ENCODE measurements at places on chromosomes 16 and 17.

DNA sequence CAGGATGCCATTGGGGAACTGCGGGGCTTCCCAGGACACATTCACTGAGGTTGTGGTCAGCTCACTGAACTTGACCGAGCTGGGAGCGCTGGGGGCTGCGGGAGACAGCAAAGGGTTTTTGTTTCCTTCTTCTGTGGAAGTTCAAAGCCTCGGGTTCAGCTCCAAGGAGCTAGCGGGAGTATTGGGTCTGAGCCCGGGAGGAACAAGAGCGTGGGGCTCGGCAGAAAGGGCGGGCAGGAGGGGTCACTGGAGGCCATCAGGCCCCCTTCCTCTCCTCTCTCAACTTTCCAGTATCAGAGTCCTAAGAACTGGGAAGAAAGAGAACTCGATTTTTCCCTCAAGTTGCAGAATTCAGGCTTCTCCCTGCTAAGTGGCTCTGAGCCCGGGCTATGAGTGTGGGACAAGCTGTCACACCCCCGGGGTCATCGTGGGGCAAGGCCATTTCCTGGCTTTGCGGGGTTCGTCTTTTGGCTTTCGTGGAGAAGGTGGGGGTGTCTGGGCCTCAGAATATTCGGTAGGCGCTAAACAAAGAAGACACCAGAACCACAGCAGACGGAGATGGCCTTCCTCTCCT lies 53.6 kb upstream of the CDC42EP4 start:
- no peak for DNase-seq

DNA sequence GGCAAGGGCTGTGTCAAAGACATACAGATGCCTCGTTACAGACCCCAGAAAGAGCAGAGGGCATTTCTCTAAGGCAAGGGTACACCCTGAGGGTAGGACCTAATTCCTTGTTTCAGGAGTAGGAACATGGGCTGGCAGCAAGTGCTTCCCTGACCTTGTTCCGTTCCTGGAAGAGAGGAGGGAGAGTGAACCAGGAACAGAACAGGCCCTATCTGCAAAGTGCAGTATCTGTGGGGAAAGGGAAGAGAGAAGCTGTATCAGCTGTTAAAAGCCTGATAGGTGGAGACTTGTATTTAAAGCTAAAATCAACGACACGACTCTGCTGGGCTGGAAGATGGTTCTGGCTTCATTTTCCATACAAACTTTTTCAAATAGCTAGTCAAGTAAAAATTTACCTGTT lies 26.1 kb upstream of the FASN start:
- DNase-seq: no peak

GRCh38 chr17:21419299-21420239 lies 43.4 kb downstream of the KCNJ12 start:
- no peak for DNase-seq

DNA sequence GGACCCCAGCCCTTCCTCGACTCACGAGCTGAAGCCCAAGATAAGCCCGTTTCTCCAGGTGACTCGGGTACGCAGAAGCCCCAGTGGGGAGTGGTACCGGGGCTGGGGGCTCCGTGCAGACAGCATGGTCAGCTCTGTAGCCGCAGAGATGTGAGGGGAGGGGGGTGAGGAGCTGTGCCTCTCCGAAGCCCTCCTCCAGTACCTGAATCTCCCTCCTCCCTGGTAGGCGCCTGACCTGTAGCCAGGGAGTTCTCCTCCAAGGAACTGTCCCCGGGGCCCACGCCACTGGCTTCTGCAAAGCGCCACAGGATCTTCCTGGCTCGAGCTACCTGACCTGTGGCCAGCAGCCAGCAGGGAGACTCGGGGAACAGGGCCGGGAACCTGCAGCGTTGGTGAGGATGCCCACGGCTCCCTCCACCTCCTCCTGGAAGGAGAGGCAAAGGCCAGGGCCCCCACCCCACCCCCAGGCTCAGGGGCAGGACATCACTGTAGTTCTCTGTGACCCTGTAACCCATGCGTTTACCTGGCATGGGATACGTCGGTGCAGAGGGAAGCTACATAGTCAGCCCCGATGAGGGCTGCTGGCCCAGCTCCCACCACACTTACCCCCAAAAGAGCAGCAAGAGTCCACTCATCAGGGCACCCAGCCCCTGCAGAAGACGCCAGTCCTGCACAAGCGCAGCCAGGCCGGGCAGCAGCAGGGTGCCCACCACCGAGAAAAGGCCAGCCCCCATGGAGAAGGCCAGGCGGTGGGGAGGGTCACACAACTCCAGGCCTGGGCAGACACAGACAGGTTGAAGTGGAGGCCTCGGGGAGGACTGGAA lies 1.7 kb downstream of the SLC22A31 start:
- no peak for DNase-seq

- DNase-seq: no peak
Measured at GRCh38 chr17:6699997-6700947, 12.9 kb downstream of the SLC13A5 start.

DNA sequence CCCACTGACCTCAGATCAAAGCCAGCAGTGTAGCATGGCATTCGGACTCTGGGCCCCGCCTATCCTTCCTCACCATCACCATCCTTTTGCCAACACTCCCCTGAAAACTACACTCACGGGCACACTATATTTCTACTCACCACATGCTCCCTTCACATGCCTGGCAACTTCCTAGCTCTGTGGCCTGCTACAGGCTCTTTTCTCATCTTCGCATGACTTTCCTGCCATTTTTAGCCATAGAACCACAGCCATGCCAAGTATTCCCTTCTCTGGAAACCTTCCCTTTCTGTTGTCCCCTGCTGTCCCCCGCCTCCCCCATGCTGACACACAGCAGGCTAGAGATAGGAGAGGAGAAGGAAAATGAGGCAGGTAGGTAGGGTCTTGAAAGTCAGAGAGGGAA lies 45.5 kb upstream of the MMP2 start:
- no peak for DNase-seq

- no peak for DNase-seq
Measured at GRCh38 chr17:50887705-50888245, 21.6 kb upstream of the TOB1 start.

GRCh38 chr16:71350821-71351557 lies 7.5 kb upstream of the CALB2 start:
- no peak for DNase-seq

DNA sequence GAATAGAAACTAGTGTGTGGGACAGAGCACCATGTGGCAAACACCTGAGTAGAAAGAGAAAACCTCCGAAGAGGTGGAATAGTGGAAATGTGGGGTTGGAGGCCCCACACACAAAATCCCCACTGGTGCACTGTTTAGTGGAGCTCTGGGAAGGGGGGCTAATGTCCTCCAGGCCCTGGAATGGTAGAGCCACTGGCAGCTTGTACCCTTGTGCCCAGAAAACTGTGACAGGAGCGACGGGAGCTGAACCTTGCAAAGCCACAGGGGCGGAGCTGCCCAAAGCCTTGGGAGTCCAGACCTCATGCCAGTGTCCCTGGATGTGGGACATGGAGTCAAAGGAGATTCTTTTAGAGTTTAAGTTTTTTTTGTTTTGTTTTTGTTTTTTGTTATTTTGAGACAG lies 50.6 kb downstream of the RNF112 start:
- no peak for DNase-seq

DNA sequence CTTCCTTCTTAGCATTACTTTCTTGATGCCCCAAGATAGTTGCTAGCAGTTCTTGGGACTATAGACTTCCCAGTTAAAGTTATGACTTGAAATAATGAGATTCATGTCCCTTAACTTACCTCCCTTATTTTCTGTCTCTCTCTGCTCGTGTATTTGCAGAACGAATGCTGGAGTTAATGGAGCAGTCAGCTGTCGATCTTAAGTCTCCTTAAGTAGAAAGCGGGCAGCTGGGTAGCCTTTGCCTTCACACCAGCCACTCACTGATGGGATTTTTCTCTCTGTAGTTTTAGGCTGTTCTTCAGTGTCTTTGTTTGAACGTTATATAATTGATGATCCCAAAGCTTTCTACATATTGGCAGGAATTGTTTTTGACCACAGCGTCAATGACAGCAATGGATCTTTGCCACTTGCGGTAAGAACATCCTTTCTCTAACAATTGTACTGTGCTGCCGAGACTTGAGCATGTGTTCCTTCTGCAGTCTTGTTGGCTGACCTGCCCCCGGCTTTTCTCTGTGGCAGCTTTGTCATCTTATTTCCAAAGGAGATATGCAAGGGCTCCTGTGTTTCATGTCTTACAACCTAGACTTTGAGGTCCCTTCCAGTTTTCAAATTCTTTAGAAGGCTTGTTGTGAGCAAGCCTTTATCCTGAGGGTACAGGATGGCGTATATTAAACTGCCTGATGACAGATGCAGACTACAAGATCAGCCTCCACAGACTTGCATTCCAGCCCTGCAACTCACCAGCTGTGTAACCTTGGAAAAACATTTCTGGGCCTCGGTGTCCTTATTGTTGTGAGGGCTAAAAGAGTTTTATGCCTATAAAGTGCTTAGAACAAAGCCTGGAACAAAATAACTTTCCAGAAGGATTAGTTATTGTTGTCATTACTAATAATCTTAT lies 25.1 kb upstream of the ABCA3 start:
- DNase-seq: no peak

GRCh38 chr17:68277807-68278206 lies 13.1 kb downstream of the SLC16A6 start:
- DNase-seq: no peak
